Non-pigmented ciliary epithelial cell (primary cell): ENCODE measurements at places on chromosomes 3 and 15.

DNA sequence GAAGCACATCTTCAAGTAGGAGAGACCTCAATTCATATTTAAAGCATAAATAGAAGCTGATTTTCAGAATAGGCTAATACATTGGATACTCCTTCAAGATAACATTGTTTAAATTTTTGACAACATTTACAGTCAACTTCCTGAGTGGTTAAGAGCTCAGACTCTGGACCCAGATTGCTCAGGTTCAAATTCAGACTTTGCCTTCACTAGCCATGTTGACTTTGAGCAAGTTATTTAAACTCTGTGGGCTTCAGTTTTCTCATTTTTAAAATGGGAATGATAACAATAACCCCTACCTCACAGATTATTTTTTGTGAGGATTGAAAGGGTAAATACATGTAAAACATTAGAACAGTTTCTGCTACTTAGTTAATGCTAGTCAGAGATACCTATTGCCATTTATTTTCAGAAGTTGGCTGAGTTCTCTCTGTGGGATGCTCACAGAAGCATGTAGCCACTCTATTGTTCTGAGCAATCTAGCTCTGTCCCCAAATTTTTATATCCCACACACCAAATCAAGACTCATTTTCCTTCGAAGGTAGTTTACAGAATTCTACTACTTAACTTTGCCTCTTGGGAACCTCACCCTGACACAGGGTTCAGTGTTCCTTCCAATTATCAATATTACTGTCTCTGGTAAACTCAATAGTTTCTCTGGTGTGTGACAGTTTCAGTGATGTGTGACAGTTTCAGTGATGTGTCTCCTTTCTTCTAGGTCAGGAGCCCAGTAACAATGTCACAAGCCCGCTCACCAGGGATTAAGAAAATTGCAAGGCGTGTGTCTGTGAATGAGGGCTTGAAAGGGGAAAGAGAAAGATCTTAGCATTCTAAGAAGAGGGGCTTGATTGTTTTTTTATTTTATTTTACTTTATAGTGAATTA, 79.4 kb upstream of the OSTN start:
- no peak for DNase-seq

DNA sequence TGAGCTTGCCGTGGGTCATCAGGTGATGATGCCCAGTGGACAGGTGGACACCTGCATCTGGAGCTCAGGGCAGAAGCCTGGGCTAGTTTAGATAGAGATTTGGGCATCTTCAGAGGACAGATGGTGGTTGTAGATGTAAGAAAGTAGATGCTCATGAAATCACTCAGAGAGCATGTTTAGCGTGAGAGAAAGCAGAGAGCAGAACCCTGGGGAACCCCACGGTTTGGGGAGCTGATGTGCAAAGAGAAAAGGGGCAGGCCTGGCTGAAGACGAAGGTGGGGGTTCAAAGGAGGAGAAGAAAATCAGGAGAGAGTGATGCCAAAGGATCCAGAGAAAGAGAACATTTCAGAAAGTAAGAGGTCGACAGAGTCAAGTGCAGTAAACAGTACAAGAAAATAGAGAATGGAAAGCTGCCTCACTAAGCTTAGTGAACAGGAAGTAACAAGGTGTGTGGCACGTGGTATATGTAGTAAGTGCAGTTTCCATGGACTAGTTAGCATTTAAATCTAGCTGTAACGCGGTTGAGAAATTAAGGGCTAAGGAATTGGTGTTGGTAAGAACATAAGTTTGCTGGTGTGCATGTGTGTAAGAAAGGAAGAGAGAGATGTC, 13.5 kb downstream of the TIGIT start:
- no peak for DNase-seq

- DNase-seq: no peak
Measured at GRCh38 chr3:115019900-115020299, 127.2 kb downstream of the ZBTB20 start.

DNA sequence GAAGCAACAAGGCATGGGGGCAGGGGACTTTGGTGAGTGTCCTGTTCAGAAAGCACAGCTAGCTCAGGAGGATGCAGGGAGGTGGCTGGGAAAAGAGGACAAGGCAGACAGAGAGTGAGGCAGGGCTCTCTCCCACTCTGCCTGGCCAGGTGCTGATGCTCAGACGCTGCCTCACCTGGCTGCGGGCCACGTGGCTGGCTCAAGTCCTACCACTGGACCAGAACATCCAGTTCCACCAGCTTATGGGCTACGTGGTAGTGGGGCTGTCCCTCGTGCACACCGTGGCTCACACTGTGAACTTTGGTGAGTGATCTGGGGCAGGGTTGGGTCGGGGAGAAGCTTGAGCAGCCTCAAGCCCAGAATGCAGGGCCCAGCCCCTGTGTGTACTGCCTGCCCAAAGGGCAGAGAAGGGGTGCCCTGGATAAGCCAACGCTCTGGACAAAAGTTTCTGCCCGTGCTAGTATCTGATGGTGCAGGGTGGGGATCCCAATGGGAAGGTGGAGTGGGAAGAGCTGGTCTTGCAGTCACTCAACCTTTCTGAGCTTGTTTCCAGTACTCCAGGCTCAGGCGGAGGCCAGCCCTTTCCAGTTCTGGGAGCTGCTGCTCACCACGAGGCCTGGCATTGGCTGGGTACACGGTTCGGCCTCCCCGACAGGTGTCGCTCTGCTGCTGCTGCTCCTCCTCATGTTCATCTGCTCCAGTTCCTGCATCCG, 20.9 kb downstream of the NOX5 start:
- DNase-seq: no peak
